ENCODE measurements at places on chromosomes 7 and 10.

- no peak for DNase-seq
Measured at GRCh38 chr10:86057708-86058107, 308.9 kb downstream of the GRID1 start.

GRCh38 chr10:15579605-15580004 lies 140.1 kb downstream of the ITGA8 start:
- no peak for DNase-seq

DNA sequence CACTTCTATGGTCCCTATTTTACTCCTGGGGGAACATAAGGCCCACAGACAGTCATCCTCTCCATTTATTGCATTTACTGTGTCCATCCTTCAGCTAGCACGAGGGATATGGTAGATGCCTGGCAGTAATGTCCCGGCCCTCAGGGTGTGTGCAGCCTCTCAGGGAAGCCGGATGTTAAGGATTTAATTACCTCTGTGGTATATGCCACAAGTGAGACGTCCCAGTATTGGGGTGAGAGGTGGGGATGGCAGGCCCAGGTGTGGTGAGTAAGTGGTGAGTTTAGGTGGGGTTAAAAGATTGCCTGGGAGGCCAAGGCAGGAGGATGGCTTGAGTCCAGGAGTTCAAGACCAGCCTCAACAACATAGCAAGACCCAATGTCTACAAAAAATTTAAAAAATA lies 144.9 kb downstream of the SH3PXD2A start:
- no peak for DNase-seq

GRCh38 chr10:19782430-19783089 lies 33.7 kb upstream of the PLXDC2 start:
- DNase-seq: no peak

GRCh38 chr7:110170841-110171240 lies 920.1 kb upstream of the LRRN3 start:
- DNase-seq: no peak

DNA sequence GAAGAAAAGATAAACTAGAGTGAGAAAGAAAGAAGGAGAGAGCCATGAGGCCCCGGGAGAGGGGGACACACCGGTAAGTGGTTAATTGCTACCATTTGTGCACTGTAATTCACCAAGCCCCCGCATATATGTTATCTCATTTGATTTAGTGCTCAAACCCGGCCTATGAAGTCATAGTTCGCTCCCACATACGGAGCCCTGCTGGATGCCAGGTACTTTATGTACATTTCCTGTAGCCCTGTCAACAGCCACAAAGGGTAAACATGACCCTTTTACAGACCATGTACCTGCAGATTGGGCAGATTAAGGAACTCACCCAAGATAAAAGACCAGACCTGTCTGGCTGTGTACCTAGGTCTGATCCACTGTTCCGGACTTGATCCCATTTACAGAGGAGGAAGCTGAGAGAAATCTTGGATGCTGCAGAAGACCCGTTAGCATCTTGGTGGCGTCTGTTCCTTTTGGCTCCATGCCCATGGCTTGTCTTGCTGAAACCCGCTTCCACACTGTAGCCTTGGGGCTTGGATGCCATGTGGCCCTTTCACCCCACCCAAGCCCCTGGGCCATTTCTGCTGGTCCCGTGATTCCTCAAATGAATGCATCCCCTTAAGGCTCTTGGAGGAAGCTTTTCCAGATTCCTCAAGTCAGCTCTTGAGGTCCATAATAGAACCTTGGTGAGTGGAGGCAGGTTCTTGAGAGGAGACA lies 32.3 kb downstream of the FAM241B start:
- DNase-seq: no peak

DNA sequence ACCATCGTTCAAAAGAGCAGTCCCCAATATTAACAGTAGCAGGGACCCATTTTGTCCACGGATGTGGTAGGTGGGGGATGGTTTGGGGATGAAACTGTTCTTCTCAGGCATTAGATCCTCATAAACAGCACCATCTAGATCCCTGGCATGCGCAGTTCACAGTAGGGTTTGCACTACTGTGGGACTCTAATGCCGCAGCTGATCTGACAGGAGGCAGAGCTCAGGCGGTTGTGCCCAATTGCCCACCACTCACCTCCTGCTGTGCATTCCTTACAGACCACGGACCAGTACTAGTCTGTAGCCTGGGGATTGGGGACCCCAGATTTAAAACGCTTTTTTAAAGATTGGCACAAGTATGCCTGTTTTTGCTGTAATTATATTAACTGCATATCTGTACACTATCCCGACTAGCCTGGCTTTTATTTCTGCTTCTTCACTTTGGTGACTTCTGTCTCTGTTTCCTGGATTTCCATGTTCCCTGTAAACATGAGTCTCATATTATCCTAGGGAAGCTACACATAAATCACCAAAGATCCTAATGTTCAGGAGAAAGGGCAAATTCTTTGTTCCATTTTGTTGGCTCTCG lies 163.3 kb upstream of the AKR1E2 start:
- no peak for DNase-seq

GRCh38 chr7:76515999-76516443 lies 5.7 kb downstream of the UPK3B start:
- no peak for DNase-seq

DNA sequence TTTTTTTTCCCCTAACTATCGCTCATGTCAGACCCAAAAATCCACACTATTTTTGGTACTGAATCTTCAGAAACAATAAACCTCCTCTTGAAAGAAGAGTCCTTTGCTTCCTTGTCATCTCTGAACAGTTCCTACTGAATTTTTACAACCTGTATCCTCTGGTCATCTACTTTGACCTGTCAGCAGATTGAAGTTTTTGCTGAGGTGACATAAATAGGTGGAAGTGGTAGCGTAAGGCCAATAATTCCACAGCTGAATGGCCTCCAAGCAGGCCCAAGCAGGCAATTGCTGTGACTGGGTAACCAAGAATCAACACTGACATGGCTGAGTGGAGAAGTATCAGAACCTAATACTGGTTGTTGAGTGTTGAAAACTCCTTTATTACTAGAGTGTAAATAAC lies 117.4 kb upstream of the MAGI2 start:
- DNase-seq: no peak

All from cortex of kidney (tissue), 1 donor.